ENCODE measurements at places on chromosomes 2 and 18. TPM values are rescaled to one million over a fixed set of nuclear protein-coding genes. Genes with fewer than 3 reads are reported as not detected.

The ITPRIPL1 gene
- 7.7 TPM for total RNA-seq

The GPR35 gene
- total RNA-seq, result 5.9 TPM

The TMEM198 gene
- total RNA-seq, result 0.52 TPM

The HOXD3 gene
- 0.28 TPM for total RNA-seq

The ARHGAP25 gene
- total RNA-seq, result 32.2 TPM

The UGT1A3 gene
- total RNA-seq, result not detected

The SCYGR4 gene
- total RNA-seq, result not detected

The FNDC4 gene
- total RNA-seq, result 0.85 TPM

The GKN2 gene
- 0.24 TPM for total RNA-seq

The LYG1 gene
- 1.8 TPM for total RNA-seq

The FBXO41 gene
- total RNA-seq, result 2.8 TPM

GRCh38 chr2:200189964-200190363 is 116.5 kb upstream of the SPATS2L start:
- no peaks in the 10 kb centered on the region for H3K27me3 ChIP-seq
- DNase-seq, result no peak
- no peak overlapping the region for H3K27ac ChIP-seq
- H3K4me1 ChIP-seq, result no peaks in the 10 kb centered on the region

DNA sequence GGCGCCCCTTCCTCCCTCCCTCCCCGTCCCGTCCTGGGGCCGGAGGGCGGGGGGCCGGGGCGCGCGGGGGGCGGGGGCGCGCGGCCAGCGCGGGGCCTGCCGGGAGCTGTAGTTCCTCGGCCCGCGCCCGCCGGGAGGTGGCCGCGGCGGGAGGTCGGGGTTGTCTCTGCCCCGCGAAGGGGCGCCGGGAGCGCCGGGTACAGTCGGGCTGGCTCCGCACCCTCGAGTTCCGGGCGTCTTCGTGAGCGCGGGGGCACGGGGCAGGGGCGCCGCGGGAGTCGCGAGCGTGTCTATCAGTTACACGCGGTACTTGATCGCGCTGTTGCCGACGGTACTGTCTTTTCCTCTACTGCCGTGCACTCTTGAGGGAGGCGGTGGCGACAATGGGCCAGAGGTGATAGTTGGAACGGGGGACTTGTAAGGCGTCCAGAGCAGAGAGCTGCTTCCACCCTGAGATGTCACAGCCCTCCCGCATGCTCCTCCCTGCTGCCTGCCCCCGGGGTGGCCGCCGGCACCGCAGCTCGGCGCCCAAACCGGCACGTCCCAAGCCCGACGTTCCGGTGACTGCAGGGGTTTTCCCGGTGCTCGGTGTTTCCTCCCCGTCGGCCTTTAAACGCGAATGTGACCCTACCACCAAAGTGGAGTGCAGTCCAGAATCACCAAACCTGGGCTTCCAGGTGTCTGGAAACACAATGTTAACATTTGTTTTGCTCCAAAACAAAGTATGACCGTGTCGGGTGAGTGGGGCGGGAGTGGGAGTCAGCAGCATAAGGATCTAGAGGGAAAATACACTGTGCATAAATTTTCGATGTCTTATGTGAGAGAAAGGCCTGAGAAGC is at the start of gene PRKD3:
TSS of gene PRKD3 (minus strand) at position 48 of the 839 bp plus-strand sequence. CDS start 8,309 bp downstream, outside the sequence.
- H3K27me3 ChIP-seq, result peaks cover 24% of the 10 kb centered on the region
- H3K27ac ChIP-seq, result peak within 1 kb of the TSS; percentile 81

- H3K4me3 ChIP-seq, result no peak overlapping the region
- no peak overlapping the region for H3K27ac ChIP-seq
- no peaks in the 10 kb centered on the region for H3K36me3 ChIP-seq
- DNase-seq, result no peak
- peaks cover 3% of the 10 kb centered on the region for H3K4me1 ChIP-seq
Observed at GRCh38 chr2:64807417-64807816, 153.7 kb upstream of the SERTAD2 start.

- H3K36me3 ChIP-seq, result no peaks in the 10 kb centered on the region
- H3K27me3 ChIP-seq, result no peaks in the 10 kb centered on the region
- H3K27ac ChIP-seq, result no peak overlapping the region
- no peak for DNase-seq
- H3K4me1 ChIP-seq, result no peaks in the 10 kb centered on the region
- H3K4me3 ChIP-seq, result no peak overlapping the region
Observed at GRCh38 chr2:5548991-5549715, 143.0 kb upstream of the SOX11 start.

DNA sequence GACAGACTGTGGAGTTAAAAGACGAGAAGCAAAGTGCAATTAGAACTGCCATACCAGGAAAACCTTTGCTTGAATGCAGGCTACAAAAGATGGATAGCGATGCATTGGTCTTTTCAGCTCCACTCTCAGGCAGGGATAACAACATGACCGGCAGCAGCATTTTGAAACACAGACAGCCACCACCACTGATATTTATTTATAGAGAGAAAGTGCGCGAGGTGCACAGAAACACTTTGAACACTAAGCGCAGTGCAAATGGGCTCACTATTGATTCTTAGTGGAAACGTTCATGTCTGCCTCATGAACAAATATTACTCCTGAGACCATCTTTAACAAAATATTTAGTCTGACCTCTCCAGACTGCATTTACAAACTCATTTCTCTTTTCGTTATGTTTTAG is 32.9 kb downstream of the CAVIN2 start:
- H3K27me3 ChIP-seq, result no peaks in the 10 kb centered on the region
- no peaks in the 10 kb centered on the region for H3K4me1 ChIP-seq
- no peak overlapping the region for H3K27ac ChIP-seq
- no peaks in the 10 kb centered on the region for H3K36me3 ChIP-seq
- H3K4me3 ChIP-seq, result no peak overlapping the region

DNA sequence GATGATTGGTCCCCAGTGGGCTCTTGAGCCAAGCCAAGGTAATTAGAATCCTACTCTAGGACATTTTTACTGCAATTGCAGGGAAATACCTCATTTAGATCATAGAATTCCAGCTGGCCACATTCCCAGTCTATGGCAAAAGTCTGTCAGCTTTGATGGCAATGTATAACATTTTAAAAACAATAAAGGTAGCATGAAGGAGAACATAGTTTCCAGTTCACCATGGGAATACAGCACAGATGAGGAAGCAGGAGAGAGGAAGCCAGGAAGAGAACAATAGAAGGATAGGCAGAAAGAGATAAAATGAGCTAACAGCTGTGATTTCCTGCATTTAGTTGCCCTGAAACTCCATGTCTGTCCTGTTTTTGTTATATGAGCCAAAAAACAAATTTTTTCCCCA is 897.3 kb upstream of the DDX18 start:
- no peaks in the 10 kb centered on the region for H3K36me3 ChIP-seq
- H3K4me1 ChIP-seq, result no peaks in the 10 kb centered on the region
- DNase-seq, result no peak
- H3K27ac ChIP-seq, result no peak overlapping the region

GRCh38 chr2:26615860-26616705 is 25.1 kb downstream of the CIB4 start:
- H3K4me3 ChIP-seq, result no peak overlapping the region
- H3K36me3 ChIP-seq, result no peaks in the 10 kb centered on the region
- DNase-seq, result no peak
- H3K27me3 ChIP-seq, result no peaks in the 10 kb centered on the region

DNA sequence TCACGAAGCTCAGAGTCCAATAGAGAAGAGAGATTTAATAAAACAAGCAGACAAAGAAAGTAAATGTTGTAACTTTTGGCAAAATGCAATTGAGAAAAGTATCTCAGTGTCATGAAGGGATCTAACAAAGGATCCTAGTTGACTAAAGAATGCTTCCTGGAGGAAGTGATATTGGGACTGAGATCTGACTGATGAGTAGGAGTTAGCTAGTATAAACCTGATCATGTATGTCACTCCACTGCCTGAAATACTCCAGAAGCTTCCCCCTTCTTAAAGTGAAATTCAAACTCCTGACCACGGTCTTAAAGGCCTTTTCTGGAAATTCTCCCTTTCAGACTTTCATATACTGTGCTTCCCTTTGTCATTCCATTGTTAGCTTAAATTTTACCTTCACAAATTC is 1102.4 kb upstream of the ZEB2 start:
- H3K27me3 ChIP-seq, result no peaks in the 10 kb centered on the region
- no peak overlapping the region for H3K27ac ChIP-seq
- H3K36me3 ChIP-seq, result no peaks in the 10 kb centered on the region
- H3K4me3 ChIP-seq, result no peak overlapping the region

GRCh38 chr18:68937029-68937599 is 139.2 kb downstream of the CCDC102B start:
- H3K27me3 ChIP-seq, result no peaks in the 10 kb centered on the region
- H3K4me1 ChIP-seq, result no peaks in the 10 kb centered on the region
- no peak overlapping the region for H3K27ac ChIP-seq
- H3K36me3 ChIP-seq, result no peaks in the 10 kb centered on the region
- no peak overlapping the region for H3K4me3 ChIP-seq
- DNase-seq, result no peak

- no peaks in the 10 kb centered on the region for H3K4me1 ChIP-seq
- no peak for DNase-seq
- H3K36me3 ChIP-seq, result no peaks in the 10 kb centered on the region
- H3K27me3 ChIP-seq, result no peaks in the 10 kb centered on the region
- H3K4me3 ChIP-seq, result no peak overlapping the region
- no peak overlapping the region for H3K27ac ChIP-seq
Observed at GRCh38 chr18:67618061-67618460, 101.5 kb upstream of the DSEL start.

- H3K27me3 ChIP-seq, result no peaks in the 10 kb centered on the region
- H3K36me3 ChIP-seq, result peaks cover 4% of the 10 kb centered on the region
- peak overlapping the region; percentile 90 for H3K27ac ChIP-seq
Observed at GRCh38 chr2:98464772-98465310, 20.2 kb downstream of the INPP4A start.

DNA sequence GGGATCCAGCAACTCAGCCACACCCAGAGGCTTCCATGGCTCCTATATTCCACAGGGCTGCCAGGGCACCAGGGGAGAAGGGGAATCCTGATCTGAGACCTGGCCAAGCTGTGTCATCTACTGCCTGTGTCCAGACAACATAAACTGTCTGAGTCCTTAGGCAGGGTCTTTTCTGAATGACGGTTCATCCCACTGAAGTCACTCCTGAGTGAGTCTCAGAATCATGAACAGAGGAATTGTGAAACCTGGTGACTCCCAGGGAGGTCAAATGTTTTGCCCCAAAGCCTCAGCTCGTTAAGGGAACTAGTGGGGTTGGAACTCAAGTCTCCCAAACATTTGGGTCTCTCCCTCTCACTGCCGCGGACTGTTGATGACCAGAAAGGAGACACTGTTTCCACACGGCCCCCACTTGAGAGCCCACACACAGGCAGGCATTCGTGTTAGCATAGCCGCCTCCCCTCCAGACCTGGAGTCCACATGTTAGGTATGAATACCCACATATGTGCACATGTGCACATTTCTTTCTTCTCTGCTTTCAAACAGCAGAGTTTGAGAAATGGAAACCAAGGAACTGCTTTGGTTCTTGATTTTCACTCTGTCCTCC is 125.0 kb upstream of the MSH6 start:
- DNase-seq, result no peak
- no peak overlapping the region for H3K4me3 ChIP-seq
- H3K27ac ChIP-seq, result no peak overlapping the region
- H3K27me3 ChIP-seq, result no peaks in the 10 kb centered on the region
- H3K4me1 ChIP-seq, result no peaks in the 10 kb centered on the region

DNA sequence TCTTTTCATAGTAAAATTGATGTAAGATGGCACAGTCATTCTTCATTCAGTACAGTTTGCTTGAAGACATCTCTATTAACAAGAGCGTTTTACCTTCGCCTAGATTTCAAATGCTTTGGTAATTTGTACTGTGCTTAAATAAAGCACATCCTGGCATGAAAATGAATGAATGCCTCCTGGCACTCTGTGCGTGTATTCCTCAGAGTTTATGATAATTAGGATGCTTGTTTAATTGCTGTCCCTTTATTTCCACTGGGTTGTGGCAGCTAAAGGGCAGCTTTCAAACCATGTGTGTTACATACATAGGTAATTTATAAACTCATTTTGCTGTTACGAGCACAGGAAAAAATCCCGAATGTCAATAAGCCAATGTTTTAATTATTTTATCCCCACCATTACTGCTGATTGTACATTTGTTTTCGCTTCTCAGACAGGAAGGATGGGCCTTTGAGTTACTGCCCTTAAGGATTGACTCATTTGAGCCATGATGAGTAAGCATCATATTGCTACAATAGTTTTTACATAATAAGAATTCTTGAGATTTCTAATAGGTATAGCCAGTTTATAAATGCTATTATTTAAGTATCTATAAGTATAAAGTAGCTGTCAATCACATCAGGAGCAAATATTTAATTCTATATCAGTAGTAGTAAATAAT is 516.5 kb downstream of the XIRP2 start:
- no peaks in the 10 kb centered on the region for H3K4me1 ChIP-seq
- H3K27ac ChIP-seq, result no peak overlapping the region
- no peaks in the 10 kb centered on the region for H3K36me3 ChIP-seq
- H3K4me3 ChIP-seq, result no peak overlapping the region
- H3K27me3 ChIP-seq, result no peaks in the 10 kb centered on the region

GRCh38 chr2:53021292-53021691 is 746.3 kb upstream of the CHAC2 start:
- H3K36me3 ChIP-seq, result no peaks in the 10 kb centered on the region
- no peak overlapping the region for H3K27ac ChIP-seq
- DNase-seq, result no peak
- no peaks in the 10 kb centered on the region for H3K4me1 ChIP-seq

DNA sequence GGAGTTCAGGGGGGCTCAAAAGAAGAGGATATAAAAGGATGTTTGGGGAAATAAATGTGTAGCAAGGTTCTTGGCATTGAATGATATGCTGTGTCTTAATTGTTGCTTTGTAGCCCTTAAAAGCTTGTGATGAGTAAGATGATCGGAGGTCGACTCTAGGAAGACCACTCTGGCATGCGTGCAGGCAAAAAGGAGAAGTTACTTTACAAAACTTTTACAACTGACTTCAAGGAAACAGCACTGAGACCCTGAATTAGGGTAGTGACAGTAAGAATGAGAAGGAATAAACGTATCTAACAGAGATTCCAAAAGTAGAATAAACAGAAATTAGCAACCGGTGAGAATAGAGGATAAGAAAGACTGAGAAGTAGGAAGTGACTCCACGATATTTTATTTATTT is 228.7 kb upstream of the TANK start:
- no peak overlapping the region for H3K4me3 ChIP-seq
- H3K36me3 ChIP-seq, result no peaks in the 10 kb centered on the region
- H3K27ac ChIP-seq, result no peak overlapping the region
- no peaks in the 10 kb centered on the region for H3K27me3 ChIP-seq
- DNase-seq, result no peak
- H3K4me1 ChIP-seq, result no peaks in the 10 kb centered on the region

DNA sequence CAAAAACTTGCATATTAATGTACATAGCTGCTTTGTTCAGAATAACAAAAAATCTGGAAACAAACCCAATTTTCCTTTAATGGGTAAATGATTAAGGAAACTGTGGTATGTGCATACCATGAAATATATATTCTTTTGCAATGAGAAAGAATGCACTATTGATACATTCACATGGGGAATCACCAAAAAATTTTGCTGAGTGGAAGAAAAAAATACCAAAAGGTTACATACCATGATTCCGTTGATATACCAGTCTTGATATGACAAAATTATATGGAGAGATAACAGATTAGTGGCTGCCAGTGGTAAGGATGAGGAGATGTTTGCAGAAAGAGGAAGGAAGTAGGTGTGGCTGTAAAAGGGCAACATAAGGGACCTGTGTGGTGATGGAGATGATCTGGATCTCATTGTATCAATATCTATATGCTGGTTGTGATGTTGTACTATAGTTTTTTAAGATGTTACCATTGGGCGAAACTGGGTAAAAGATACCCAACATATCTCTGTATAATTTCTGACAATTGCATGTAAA is 54.6 kb upstream of the BCL2L11 start:
- H3K4me1 ChIP-seq, result no peaks in the 10 kb centered on the region
- DNase-seq, result no peak
- H3K27ac ChIP-seq, result no peak overlapping the region
- no peaks in the 10 kb centered on the region for H3K36me3 ChIP-seq
- H3K27me3 ChIP-seq, result no peaks in the 10 kb centered on the region
- H3K4me3 ChIP-seq, result no peak overlapping the region

Measured in thymus (tissue), 14 donors.